ENCODE measurements at places on chromosomes 2 and 18.
A peak's percentile ranks its signal among the peaks of the same experiment; 100 is the strongest.

DNA sequence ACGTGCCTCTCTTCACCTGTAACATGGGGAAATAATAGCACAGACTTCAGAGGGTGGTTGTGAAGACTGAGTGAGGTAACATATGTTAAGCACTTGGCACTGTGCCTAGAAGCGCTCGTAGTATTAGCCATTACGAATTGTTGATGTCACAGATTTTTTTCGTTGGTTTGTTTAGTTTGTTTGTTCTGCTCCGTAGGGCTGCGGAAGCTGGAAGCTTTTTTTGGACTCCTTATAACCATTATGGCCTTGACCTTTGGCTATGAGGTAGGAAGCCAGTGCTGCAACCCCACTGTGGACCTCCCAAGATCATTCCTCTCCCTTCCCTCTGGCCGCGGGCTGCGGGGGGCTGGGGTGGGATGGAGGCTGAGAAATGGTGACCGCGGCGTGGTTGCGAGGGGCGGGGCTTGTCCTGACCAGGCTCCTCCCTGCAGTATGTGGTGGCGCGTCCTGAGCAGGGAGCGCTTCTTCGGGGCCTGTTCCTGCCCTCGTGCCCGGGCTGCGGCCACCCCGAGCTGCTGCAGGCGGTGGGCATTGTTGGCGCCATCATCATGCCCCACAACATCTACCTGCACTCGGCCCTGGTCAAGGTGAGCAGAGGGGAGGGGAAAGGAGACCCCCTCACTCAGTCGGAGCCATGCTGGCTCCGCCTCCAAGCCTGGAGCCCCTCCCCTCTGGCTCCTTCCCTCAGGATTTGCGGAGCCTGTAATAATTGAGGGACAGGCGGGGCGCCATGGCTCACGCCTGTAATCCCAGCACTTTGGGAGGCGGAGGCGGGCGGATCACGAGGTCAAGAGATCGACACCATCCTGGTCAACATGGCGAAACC lies 5.5 kb downstream of the SLC11A1 start:
- DNase-seq = no peak

- no peak for DNase-seq
Measured at GRCh38 chr2:224157655-224158054, 118.6 kb upstream of the SERPINE2 start.

GRCh38 chr2:6475155-6475940 lies 390.4 kb downstream of the CMPK2 start:
- DNase-seq = no peak

DNA sequence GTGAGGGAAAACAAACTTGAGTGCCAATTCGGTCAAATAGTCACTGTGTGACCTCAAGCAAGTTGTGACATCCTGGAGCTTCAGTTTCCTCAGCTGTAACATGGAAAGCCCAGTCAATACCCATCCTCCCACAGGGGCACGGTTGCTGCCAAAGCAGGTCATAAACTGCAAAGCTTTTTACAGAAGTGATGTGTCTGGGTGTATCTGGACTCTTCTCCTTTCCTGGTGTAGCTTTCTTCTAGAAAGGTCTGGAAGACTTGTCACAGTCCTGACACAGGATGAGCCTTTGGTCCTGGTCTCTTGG lies 4.2 kb upstream of the AFF3 start:
- no peak for DNase-seq

GRCh38 chr2:111100765-111101162 lies 19.9 kb upstream of the BCL2L11 start:
- DNase-seq = no peak

DNA sequence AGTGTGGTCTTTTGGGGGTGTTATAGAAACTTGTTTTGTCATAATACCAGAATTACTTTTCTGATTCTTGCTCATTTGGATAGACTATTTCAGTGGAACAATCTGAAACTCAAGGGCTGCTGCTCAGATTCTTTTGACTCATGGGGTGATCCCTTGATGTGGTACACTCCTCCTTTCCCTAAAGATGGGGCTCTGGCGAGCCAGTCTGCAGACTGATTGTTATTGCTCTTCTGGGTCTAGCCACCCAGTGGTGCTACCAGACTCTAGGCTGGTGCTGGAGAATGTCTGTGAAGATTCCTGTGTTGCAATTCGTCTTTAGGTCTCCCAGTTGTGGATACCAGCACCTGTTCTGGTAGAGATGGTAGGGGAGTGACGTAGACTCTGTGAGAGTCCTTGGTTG lies 4.2 kb upstream of the MARS2 start:
- no peak for DNase-seq

- no peak for DNase-seq
Measured at GRCh38 chr2:5854797-5855196, 162.6 kb downstream of the SOX11 start.

GRCh38 chr2:123917241-123917640 lies 107.8 kb upstream of the CNTNAP5 start:
- DNase-seq = no peak

DNA sequence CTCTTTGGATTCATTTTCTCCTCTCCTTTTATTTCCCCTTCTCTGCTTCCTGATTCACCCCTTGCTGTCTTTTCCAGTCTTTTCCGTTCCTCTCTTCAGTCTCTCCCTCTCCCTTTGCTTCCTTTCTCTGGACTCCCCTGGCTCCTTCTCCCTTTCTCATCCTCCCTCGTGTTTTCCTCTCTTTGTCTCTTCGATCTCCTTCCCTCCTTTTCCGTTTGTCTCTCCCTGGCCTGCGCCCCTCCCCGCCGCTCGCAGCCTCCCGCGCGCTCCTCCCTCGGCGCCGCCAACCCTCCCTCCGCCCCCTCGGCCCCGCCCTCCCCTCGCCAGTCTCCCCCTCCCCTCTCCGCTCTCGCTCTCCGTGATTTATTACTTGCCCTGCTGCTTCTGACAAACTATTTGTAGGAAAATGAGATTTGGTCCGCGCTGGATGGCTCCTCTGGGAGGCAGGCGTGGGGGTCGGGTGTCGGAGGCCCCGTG lies 46.0 kb upstream of the PAX8 start:
- DNase-seq = peak; percentile 16

- DNase-seq = no peak
Measured at GRCh38 chr2:58649756-58650155, 408.6 kb upstream of the FANCL start.

DNA sequence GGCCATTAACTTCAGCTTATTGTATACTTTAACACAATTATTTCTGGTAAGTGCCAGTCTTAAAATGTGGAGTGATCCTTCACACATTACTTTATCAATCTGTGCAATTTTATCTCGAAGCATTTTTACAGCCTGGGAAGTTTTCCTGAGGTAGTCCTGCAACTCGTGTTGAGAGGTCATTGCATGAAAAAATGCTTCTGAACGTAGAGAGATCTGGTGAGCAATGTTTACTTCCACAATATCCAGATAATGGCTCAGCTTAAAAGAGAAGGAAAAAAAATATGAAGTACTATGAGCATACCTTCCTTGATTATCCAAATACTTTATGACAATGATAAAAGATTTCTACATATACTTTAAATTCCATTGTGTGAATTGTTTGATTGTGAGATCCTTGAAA lies 57.0 kb downstream of the VPS54 start:
- no peak for DNase-seq

GRCh38 chr2:73109431-73110167 lies 3.1 kb downstream of the RAB11FIP5 start:
- no peak for DNase-seq

- no peak for DNase-seq
Measured at GRCh38 chr2:231489990-231490389, 25.7 kb upstream of the NCL start.

DNA sequence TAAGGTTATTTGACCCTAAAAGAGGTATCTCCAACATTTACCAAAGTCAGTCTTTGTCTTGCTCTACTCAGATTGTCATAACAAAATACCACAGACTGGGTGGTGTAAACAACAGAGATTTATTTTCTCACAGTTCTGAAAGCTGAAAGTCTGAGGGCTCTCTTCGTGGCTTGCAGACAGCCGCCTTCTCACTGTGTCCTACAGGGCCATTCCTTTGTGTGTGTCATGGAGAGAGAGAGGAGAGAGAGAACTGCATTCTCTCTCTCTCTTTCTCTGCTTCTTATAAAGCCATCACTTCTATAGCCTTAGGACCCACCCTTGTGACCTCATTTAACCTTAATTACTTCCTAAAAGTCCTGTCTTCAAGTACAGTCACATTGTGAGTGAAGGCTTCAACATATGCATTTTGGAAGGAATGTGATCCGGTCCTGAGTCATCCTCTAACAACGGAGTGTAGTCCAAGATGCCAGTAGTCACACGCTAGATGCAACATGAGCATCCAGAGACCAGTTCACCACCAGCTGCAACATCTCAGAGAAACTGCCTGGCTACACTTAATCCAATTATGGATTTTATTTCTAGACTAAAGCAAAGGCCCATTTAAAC lies 130.2 kb downstream of the CD226 start:
- no peak for DNase-seq

DNA sequence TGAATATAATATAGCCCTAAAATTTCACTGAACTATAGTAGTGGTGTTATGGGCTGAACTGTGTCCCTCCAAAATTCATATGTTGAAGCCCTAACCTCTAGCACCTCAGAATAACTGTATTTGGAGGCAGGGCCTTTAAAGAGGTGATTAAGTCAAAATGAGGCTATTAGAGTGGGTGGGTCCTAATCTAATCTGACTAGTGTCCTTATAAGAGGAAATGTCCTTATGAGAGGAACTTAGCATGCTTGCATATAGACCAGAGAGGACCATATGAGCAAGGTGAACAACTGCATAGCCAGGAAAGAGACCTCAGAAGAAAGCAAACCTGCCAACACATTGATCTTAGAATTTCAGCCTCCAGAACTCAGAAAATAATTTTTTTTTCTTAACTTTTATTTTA lies 238.4 kb downstream of the ZEB2 start:
- no peak for DNase-seq

- no peak for DNase-seq
Measured at GRCh38 chr2:191049728-191050639, 36.0 kb upstream of the STAT1 start.

DNA sequence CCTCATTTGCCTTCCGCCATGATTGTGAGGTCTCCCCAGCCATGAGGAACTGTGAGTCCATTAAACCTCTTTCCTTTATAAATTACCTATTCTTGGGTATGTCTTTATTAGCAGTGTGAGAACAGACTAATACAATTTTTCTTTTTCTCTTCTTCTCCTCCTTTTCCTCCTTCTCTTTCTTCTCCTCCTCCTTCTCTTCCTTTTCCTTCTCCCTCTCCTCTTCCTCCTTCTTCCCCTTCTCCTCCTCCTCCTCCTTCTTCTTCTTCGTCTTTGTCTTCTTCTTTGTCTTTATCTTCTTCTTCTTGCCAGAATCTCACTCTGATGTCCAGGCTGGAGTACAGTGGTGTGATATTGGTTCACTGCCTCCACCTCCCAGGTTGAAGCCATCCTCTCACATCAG lies 20.2 kb downstream of the SKA1 start:
- DNase-seq = no peak

DNA sequence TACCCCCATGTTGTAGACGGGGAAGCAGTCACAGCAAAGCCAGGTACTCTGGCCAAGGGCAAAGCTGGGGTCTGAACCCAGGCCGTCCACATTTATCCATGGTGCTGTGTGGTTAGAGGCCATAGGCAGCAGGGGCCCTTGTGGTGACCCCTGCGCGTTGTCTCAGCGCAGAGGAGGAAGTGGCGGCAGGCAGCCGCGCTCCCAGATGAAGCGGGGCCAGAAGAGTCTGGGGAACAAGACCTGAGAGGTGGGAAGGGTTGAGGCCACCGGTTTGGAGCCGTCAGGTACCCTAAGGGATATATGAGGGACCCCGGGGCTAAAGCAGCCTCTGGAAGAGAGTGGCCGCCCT lies 770 bp downstream of the ZNF396 start:
- no peak for DNase-seq

DNA sequence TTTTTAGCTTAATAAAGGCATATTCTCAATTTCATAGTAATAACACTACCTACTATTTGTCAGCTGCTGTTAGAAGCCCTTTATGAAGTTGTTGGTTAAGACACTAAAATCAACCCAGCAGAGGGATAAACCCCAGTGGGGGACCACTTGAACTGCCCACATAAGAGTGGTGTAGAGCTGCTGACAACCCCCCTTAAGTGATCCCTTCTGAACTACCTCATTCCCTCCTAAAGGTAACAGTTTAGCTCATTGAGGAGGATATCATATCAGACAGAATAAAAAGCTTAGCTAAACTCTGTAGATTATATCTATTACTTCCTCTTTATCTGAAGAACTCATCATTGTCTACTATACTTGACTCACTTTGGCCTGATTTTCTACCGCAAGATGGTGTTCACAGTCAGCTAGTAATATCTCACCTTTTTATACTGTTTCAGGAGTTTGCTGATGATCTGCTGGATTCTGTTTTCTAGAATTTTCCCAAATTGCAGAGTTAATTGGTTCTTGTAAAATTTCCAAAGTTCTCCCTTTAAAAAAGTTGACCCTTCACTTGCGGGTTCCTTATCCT lies 16.2 kb downstream of the GALM start:
- no peak for DNase-seq

DNA sequence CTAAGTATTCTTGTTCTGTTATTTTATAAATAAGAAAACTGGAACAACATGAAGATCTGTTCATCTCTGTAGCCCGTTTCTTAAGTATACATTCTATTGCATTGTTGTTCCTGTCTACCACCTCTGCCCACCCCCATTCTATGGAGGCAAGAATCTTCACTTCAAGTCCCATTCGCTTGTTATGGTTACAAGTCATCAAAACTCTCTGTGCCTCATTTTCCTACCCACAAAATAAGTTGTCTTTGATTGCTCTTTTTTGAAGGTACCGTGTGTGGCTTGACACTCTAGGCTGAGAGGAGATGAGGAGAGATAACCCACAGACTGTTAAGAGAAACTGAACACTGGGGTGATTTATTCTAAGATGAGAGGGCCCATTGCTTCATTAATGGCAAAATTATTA lies 2.9 kb upstream of the EVA1A start:
- DNase-seq = no peak

DNA sequence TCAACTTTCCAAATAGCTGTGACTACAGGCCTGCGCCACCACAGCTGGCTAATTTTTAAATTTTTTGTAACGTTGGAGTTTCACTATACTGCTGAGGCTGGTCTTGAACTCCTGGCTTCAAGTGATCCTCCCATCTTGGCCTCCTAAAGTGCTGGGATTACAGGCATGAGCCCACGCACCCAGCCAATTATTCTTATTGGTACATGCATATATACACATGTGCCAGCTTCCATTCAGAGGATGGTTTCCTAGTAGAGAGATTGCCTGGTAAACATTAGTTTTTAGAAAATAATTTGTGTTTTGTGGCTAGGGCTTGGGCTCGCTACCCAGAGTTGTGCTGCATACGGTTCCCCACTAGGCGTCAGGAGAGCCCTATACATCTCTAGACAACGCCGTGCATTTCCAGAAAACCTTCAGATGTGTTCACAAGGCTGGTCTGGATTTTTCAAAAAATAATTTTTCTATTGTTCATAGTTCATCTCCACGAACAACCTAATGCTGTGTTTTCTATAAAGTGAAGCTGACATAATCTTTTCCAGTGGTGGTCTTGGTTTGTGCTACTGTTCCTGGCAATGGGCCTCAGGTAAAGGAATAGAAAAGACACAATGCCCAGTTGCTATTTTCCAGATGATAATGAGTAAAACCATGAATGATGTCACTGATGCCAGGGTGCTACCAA lies 14.6 kb upstream of the AFG3L2 start:
- peak; percentile 45 for DNase-seq

- DNase-seq = no peak
Measured at GRCh38 chr2:207238831-207239701, 73.3 kb upstream of the KLF7 start.

- no peak for DNase-seq
Measured at GRCh38 chr2:8638327-8638726, 43.5 kb upstream of the ID2 start.

Data from activated gamma-delta T cell treated with Interleukin-2 at 50 U/mL for 16 hours (primary cell).